Ammon's horn (tissue), 1 donor: ENCODE measurements at places on chromosomes 2 and 18.

DNA sequence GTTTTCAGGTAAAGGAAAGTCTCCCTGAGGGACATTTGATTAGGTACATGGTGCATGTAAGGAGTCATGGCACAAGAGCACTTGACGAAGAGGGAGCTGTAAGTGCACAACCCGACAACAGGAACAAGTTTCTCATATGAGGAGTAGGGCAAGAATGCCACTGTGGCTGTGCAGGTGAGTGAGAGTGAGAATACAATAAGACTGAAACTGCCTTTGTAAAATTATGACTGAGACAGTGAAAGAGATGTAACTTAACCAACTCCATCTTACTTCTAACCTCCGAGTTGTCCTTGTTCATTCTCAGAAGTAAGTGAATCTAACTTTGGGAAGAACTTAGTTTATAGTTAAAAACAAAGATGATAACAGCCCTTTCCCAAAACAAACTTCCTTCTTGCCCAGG lies 1025.8 kb upstream of the CNTNAP5 start:
- no peak for DNase-seq

DNA sequence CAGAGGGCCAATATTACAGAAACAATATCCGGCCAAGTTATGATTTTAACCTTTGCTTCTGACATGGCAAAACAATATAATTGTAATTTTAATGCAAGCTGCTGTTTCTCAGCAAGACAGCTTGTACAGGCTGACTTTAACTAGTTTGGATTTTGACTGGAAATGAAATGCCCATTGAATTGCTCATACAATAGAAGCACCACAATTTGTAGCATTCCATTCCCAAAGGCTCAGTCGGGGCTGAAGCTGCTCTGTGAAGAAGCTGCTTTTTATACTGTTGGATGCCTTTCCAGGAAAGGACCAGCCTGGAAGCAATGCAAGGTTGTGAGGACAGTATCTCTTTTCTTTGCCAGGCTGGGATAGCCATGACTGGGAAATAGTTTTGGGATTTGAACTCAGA lies 677.0 kb upstream of the FANCL start:
- no peak for DNase-seq

GRCh38 chr2:52181080-52181479 lies 1149.1 kb upstream of the NRXN1 start:
- DNase-seq: no peak

- no peak for DNase-seq
Measured at GRCh38 chr2:218407717-218408116, 8.0 kb downstream of the CTDSP1 start.

GRCh38 chr2:196336715-196337114 lies 165.3 kb upstream of the STK17B start:
- DNase-seq: no peak

DNA sequence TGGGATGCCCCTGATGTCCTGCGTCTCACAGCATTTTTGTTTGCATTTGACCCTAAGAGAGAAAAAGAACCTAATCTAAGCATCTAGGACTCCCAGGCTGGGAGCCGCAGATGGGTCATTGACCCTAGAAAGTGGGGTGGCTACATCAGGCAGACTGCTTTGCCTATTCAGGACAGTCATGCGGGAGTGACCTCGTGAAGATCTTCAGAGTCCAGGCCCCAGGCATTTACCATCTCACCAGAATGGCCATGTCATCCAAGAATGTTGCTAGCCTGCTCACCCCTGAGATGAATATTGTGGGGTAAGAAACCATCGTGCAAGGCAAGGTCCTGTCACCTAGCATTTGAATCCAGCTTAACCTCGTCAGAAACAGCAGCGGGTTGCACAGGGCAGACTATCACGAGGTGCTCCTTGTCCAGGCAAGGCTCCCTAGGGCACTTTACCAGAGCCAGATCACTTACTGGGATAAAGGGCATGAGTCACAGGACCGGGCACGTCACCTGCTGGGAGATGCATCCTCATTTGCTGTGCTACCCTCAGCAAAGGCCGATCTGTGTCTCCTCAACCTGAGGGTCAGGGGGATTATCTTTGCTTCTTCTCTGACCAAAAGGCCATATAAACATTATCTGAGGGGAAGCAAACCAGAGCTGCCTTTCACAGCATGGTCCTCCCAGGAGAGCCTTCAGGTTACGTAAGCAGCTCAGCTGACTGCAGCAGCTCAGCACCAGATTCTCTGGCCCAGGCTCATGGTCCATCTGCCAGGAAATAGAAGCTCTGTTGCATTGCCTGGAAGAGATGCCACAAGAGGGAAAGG lies 162.3 kb downstream of the ACKR3 start:
- DNase-seq: peak; percentile 72

DNA sequence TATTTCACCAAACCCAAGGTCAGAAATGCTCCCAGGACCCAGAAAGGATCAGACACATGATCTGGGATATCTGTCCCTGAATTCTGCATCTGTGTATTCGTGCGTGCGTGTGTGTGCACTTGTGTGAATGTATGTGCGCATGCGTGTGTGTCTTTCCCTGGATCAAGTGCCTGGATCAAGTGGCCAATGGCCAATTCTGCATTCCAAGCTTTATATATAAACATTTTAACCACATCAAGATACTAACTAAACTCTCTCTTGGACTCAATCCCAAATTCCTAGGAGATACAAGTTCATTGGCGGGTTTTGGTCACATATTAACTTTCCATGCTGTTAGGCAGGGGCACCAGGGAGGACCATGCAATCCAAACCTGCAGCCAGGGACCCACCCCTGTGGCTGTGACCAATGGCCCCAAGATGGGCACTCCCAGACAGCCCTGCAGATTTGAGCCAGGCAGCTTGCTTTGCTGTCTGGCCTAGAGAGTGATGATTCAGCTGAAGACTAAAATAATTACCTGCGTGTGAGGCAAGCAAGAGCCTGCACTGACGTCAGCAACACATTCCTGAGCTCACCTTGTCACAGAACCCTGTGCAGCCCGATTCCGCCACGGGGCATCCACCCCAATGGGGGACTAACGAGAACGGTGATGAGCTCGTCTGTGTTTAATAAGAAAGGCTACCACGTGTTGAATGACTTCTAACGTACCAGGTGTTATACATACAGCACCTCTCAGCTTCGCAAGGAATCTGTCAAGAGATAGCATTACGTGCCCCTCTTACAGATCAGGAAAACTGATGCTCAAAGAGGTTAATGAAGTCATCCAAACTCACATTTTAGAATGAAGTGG lies 45.3 kb upstream of the ROCK2 start:
- no peak for DNase-seq

GRCh38 chr2:168678153-168678853 lies 124.1 kb upstream of the NOSTRIN start:
- no peak for DNase-seq

DNA sequence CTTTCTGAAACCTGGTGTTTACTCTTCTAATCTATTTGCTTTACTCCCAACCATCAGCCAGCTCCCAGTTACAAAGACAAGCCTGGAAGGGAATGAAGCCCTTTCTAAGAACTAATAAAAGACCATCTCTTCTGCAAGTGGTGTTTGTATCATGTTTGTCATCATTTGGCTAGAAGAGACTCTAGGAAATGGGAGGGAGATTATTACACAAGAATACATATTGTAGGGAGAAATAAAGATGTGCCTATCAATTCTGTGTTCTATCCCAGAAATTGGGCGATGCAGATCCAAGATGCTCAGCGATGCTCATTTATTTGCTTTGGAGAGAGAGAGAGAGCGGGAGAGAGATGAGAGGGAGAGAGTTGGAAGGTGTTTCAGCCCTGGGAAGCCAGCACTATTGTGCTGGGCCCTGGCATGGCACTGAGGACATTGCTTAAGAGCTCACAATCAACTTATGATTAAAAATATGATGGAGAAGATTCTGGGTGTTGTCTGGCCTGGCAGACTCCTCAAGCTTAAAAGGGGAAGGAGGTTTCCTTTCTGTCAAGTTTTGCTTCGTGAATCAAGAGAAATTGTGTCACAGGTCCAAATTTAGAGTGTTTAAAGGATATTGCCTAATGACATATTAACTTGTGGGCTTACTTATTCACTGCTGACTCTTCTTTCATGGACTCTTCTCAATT lies 41.8 kb upstream of the AFF3 start:
- no peak for DNase-seq

GRCh38 chr2:2674831-2675230 lies 343.8 kb upstream of the MYT1L start:
- no peak for DNase-seq

DNA sequence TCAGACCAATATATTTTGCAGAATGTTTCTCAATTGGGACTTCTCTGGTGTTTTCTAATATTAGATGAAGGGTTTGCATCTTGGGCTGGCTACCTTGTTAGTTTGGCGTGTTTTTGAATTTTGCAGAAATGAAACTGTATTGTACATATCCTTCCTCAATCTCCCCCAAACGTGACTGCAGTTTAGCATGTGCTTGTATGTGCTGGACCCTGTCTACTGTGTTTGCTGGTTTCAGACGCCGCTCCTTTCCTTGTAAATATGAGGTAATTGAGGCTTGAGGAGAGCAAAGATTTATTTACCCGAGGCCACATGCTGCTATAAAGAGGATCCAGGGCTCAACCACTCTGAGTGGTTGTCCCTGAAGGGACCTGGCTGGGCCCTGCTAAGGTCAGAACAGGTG lies 57.2 kb downstream of the NGEF start:
- no peak for DNase-seq

GRCh38 chr2:5473635-5474034 lies 218.5 kb upstream of the SOX11 start:
- DNase-seq: peak; percentile 23

DNA sequence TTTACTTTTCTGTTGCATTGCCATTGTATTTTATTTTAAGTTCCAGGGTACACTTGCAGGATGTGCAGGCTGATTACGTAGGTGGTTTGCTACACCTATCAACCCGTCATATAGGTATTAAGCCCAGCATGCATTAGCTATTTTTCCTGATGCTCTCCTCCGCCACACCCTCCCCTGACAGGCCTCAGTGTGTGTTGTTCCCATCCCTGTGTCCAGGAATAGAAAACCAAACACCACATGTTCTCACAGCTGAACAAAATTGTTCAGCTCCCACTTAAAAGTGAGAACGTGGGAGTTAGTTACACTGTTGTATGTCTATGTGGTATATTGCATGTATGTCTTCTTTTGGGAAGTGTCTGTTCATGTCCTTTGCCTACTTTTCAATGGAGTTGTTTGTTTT lies 1631.7 kb downstream of the DPP10 start:
- DNase-seq: peak; percentile 47

DNA sequence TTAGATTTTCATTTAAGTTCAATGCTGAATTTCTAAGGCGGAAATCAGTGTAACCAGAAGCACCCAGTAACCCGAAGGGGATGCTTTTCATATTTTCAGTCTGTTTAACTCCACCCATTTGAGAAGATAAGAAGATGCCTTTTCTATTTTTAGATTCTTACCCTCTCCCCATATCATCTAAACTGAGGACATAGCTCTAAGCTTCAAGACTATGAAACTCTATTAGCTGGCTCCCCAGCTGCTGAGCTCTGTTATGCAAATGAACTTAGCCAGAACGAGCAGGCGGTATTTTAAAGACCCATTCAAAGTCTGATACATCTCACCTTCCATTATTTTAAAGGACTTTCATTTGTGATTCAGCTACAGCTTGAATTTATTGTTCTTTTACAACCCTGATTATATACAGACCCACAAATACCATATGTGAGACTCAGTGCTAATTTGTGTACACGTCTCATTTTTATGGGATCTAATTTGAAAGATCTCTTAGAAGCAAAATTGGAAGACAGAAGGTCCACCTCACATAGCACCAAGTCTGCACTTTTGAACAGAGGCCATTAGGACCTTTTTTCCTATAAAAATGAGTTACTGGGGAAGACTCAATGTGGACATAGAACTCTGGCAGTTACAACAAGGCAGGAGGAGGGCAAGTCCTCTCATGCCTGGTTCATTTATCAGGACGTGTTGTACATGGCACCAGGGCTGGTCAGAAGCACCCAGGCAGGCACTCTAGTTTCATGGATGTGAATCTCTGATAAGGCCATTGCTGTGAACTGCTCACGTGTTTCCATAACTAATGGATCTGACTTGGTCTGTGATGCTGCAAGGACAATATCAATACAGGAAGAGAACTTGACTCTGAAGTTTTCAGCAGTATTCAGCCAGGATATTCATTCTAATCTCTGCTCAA lies 16.3 kb downstream of the CDC42EP3 start:
- no peak for DNase-seq

GRCh38 chr2:33219114-33219513 lies 257.3 kb upstream of the RASGRP3 start:
- no peak for DNase-seq
